Activated CD8-positive, alpha-beta T cell treated with anti-CD3 and anti-CD28 coated beads for 36 hours (primary cell): ENCODE measurements at places on chromosomes 5 and 9.
A peak's percentile ranks its signal among the peaks of the same experiment; 100 is the strongest.

DNA sequence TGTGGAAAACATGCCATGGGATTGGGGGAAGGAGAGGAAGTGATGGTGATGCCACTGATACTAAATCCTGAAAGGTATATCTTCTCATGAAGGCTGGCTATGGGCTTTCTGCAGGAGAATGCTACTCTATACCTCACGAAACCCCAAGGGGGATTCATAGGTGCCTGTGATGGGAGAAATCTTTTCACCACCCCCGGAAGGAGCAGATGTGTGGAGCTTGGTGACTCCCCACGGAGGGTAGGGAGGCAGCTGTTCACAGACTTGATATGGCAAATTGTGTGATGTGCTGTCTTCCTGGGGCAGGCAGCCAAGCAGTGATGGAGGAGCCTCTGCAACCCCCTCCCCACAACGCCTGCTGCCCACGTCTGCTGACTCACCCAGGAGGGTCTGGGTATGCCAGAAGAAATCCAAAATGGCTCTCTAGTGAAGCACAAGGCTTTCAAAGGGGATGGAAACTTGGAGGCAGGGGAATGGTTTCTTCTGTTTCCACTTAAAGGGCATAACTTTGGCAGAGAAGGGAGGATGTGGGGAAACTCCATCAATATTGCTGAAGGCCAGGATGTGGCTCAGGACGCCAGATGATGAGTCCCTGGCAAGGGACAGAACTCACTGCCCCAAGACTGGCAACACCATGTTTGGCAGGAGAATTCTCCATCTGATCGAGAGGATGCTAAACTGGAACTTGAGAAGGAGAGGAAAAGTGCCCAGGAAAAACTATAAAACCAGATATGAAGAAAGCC, 188.3 kb downstream of the GABBR2 start:
- DNase-seq, result no peak

DNA sequence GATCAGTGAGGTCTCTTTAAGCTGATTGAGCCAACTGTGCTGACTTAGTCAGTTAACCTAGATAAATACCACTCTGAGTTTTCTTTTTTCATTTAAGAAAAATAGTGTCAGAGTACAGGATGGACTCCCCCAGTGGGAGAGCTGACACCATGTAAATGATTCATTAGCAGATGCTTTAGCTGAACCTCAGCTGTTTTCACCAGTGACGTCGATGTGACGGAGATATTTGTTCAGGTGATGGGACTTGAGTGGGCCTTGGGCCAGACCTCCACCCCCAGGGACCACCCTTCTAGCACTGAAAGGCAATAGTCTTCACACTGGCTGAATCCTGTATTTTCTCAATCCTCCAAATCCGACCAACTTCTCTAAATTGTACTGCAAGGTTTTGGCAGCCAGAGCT, 196.1 kb downstream of the GAS1 start:
- DNase-seq, result no peak

GRCh38 chr9:135338546-135338945, 141.0 kb upstream of the PPP1R26 start:
- DNase-seq, result no peak

- DNase-seq, result no peak
Observed at GRCh38 chr9:9045072-9045471, 1245.5 kb upstream of the DMAC1 start.

- no peak for DNase-seq
Observed at GRCh38 chr5:178529080-178529479, 61.1 kb downstream of the COL23A1 start.

GRCh38 chr9:133144142-133144903, 19.4 kb downstream of the GBGT1 start:
- peak; percentile 97 for DNase-seq

DNA sequence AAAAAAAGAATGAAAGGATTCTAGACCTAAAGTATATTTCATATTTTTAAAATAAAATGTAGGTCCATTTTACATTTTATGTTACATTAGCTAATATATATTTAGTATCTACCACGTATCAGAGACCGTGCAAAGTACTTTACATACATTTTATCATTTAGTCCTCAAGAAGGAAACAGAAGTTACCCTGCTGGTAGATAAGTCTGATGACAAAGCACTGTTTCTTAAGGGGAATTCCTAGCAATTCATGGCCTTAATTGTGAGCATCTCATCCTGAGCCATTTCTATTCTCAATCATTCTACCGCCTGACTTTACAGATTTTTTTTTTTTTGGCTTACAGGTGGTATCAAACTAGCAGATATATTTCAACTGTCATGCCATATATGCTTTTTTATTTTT, 367.7 kb downstream of the PRELID2 start:
- no peak for DNase-seq

DNA sequence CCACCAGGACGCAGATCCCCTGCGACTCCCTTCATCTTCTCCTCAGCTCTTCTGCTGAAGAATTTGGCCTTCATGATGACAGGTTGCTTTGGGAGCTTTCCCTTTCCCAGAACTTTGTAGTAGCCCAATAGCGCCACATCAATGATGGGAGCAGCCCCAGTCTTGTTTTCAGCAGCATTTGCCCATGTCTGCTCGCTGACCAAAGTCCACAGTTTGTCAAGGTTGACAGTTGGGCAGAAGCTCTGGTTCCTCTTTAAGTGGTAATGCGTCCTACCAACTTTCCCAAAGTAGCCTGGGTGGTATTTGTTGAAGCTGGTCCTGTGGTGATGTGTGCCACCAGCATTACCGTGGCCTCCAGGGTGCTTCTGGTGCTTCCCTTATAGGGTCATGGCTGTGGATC, 62.2 kb downstream of the GCNT4 start:
- DNase-seq, result no peak

GRCh38 chr9:113636693-113637092, 173.2 kb downstream of the RGS3 start:
- no peak for DNase-seq

GRCh38 chr5:72032788-72033187, 74.5 kb upstream of the MAP1B start:
- DNase-seq, result no peak

DNA sequence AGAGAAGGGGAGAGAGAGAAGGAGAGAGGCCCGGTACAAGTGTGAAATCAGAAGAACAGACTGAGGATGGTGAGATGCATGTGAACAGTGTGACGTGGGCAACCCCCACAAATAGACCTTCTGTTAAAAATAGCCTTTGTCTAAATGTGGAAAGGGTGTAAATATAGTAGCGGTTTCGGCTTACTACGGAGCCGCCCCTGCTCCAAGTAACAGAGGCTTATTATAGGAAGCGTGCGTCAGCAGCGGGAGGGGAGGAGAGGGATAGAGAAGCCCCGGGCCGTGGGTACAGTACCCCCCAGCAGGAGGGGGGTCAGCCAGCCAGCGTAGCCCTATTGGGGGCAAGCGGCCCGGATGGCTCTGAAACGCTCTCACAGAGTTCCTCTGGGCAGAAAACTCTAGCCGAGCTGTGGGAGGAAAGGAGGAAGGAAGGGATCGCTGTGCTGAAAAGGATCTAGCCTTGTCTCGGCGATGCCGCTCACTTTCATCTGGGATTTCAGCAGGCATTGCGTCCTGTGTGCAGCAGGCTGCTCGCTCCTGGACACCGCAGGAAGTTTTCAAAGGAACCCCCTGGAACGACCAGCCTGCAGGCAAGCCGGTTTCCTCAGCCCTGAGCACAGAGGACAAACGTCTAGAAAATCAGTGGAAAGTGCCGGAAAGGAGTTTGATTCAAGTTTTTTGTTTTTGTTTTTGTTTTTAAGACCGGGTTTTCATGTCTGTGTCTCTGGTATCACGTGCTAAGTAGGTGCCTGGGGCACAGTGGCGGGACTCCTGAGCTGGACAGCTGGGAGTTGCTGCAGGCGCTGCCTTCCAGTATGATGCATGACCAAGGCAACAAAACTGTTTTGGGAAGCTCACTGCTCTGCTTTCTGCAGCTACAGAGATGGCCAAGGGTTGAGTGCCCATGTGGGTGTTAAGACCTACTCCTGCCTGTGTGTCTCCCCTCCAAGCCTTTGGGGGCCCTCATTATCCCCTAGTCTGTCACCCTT, 146.6 kb downstream of the SEC61B start:
- DNase-seq, result peak; percentile 53

GRCh38 chr9:121814594-121814993, 163.2 kb downstream of the DAB2IP start:
- no peak for DNase-seq

DNA sequence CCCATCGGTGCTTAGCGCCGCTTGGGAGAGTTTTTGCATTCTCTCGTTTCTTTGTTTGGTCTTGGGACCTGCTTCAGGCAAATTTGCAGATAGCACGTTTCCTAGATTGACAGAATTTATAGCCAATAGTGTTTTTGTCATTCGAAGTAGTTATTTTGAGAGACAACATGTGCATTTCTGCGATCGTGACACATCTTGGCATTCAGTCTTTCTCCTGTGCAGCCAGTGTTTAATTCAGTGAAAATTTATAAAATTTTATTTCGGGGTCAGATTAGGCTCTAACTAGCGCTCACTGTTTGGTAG, 830 bp downstream of the PRRC1 start:
- no peak for DNase-seq

DNA sequence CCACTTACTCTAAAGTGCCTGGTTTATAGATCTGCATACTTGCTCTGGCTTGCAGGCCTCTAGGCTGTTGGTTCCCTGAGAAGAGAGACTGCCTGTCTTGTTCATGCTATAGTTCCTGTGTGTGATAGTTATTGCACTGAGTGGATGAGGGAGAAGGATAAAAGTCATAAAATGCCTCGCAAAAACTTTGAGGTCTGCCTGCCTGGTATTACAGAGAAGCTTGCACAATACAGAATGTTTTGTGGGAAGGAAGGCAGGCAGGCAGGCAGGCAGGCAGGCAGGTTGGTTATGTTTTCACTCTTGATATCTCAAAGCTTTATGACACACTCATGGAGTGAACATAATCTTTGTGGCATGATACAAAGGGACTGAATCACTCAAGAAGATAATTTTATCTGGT, 287.1 kb downstream of the SLIT3 start:
- no peak for DNase-seq

GRCh38 chr5:157912621-157913325, 53.8 kb upstream of the CLINT1 start:
- no peak for DNase-seq

- DNase-seq, result no peak
Observed at GRCh38 chr9:13049223-13049622, 230.3 kb downstream of the MPDZ start.

- no peak for DNase-seq
Observed at GRCh38 chr9:135461936-135462335, 17.6 kb upstream of the PPP1R26 start.

DNA sequence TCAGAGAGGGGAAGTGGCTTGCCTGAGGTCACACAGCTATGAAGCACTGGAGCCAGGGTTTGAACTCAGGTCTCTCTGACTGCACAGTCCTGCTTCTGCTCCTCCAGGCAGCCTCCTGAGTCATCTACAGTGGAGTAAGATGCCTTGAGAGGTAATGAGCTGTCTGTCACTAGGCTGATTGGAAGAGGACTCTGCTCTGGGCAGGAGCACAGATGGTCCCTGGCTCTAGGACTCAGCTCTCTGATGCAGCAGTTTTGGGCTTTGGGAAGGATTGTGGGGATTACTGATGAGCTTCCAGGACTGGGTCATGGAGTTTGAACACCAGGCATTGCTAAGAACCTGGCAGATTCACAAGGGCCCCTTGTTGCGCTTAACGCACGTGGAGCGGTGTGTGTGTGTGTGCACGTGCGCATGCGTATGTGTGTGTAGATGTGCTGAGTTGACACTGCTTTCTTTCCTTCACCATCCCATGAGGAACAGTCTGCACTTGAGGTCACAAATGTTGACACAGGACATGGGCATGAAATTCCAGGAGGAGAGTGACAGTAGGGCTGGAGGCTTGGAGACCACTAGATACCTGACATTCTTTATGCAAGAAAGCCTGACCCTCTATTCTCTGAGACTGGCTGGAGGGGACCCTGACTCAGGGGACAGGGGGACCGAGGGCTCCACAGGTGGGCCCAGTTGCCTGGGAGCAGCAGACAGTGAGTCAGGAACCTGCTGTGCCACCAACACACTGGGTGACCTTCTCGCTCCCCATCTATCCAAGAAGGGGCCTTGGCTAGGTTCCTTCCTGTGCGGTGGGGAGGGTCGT, 170.5 kb downstream of the RGS3 start:
- DNase-seq, result no peak

DNA sequence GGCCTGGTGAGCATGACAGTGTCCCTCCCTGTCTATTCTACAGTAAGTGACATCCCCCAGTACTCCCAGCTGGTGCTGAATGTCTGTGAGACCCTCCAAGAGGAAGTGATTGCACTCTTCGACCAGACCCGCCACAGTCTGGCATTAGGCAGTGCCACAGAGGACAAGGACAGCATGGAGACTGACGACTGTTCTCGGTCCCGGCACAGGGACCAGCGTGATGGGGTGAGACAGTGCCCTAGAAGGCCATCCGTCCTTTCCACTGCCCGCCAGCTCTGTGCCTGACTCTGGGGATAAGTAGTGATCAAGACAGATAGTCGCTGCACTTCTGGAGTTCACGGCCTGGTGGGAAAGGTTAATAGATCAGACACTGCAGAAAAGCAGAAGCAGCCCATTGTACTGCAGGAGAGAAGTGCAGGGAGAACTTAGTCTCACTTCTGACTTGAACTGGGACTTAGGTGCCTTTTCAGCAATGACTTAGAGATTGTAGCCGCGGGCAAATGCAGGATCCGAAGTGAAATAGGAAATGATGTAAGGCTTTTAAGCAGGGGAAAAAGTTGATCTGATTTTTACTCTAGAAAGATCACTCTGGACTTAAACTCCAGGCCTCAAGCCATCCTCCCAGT, 28.4 kb downstream of the SH3GLB2 start:
- DNase-seq, result no peak

- no peak for DNase-seq
Observed at GRCh38 chr5:55392669-55393068, 84.9 kb downstream of the MTREX start.

GRCh38 chr9:37929441-37929895, 25.5 kb upstream of the SLC25A51 start:
- no peak for DNase-seq
